ENCODE measurements at places on chromosomes 13 and 19. TPM values are rescaled to one million over a fixed set of nuclear protein-coding genes. Genes with fewer than 3 reads are reported as not detected.

ZNF726 gene
- total RNA-seq = 0.70 TPM

NLRP5 gene
- total RNA-seq = not detected

SNRNP70 gene
- 205 TPM for total RNA-seq

SERPINE3 gene
- not detected for total RNA-seq

CLEC4M gene
- not detected for total RNA-seq

ATP4B gene
- total RNA-seq = not detected

- no peaks in the 10 kb centered on the region for H3K27me3 ChIP-seq
- no peaks in the 10 kb centered on the region for H3K36me3 ChIP-seq
- no peak overlapping the region for H3K4me3 ChIP-seq
Measured at GRCh38 chr13:107360010-107360409, 792.1 kb upstream of the ARGLU1 start.

- H3K4me1 ChIP-seq = no peaks in the 10 kb centered on the region
- DNase-seq = no peak
- H3K27me3 ChIP-seq = no peaks in the 10 kb centered on the region
- H3K4me3 ChIP-seq = no peak overlapping the region
Measured at GRCh38 chr19:5397804-5398692, 57.2 kb upstream of the ZNRF4 start.

DNA sequence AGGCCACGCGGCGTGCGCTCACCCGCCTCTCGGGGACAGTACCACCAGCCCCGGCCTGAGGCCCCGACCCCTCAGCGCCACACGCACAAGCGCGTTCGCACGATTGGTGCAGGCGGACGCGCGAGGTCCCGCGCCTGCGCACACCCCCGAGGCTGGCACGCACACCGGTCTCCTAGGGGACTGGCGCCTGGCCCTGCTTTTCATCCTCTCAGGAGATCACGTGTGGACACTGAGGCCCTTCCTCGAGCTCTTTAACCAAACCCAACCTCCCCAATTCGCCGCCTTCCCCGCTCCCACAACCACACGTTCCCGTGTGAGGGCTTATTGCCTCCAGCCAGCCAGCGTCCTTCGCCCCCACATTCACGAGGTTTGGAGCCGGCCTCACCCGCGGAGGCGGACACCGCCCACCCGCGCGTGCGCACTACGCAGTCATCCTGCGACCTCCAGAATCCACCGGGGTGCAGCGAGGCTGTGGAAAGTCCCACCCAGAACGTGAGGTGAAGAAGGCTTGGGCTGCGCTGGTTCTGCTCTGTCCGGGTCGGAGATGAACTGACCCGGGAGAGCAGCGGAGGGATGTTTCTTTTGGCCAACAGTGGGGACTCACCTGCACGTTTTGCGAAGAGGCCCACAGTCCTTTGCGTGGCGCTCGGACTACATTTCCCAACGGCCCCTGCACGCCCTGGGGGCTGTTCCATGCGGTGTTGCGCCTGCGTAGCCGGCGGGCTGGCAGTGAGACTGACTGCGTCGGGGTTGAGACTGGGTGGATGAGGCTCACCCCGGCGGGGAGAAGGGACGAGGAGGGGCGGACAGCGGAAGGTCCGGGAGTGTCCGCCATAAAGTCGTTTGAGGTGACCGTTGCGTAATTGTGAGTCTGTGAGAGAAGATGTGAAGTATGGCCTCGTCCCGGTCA, 539 bp upstream of the ZNF667 start:
- H3K4me1 ChIP-seq = no peaks in the 10 kb centered on the region
- peak overlapping the region; percentile 1 for H3K27ac ChIP-seq
- no peaks in the 10 kb centered on the region for H3K36me3 ChIP-seq
- peak; percentile 80 for DNase-seq

- H3K27ac ChIP-seq = no peak overlapping the region
- DNase-seq = no peak
- no peaks in the 10 kb centered on the region for H3K27me3 ChIP-seq
- no peak overlapping the region for H3K4me3 ChIP-seq
- no peaks in the 10 kb centered on the region for H3K36me3 ChIP-seq
Measured at GRCh38 chr19:55857149-55857548, 20.8 kb downstream of the NLRP4 start.

- no peaks in the 10 kb centered on the region for H3K4me1 ChIP-seq
- H3K27me3 ChIP-seq = no peaks in the 10 kb centered on the region
- H3K27ac ChIP-seq = no peak overlapping the region
Measured at GRCh38 chr13:86741762-86742285, 929.3 kb upstream of the SLITRK5 start.

GRCh38 chr19:34787059-34787824, 14.2 kb upstream of the ZNF599 start:
- no peak overlapping the region for H3K4me3 ChIP-seq
- no peaks in the 10 kb centered on the region for H3K4me1 ChIP-seq
- H3K36me3 ChIP-seq = no peaks in the 10 kb centered on the region
- no peak overlapping the region for H3K27ac ChIP-seq
- DNase-seq = no peak
- no peaks in the 10 kb centered on the region for H3K27me3 ChIP-seq

DNA sequence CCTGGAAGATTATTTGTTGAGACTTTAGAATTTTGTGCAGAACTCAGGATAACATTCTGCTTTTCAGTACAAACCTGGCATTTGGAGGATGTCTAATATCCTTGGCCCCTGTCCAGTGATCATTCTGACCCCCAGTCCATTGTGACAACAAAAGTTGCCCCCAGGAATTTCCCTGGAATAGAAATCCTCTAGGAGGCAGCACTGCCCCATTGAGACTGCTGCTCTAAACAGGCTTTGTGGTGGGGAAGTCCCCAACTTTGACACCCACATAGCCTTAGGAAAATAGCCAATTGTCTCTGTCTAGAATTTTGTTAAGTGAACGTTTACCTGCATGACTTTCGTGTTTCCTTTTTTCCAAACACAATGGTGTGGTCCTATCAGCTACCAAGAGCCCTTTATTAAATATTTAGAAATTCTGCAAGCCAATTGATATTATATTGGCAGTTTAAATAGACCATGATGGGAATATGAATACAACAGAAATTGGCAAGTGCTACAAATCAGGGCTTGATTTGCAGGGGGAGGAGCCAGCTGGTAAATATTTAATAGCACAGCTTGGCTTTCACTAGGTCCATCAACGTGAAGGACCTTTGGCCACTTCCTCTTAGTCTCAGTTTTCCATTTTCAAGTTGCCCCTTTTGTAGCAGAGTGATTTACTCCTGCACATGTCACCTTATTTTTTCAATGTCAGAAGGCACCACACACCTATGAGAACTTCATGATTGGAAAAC, 451.7 kb downstream of the EFNB2 start:
- no peak overlapping the region for H3K27ac ChIP-seq
- peak; percentile 17 for DNase-seq
- no peaks in the 10 kb centered on the region for H3K27me3 ChIP-seq
- peaks cover 8% of the 10 kb centered on the region for H3K4me1 ChIP-seq
- no peak overlapping the region for H3K4me3 ChIP-seq

GRCh38 chr19:18593367-18594095, 4.9 kb downstream of the REX1BD start:
- no peak overlapping the region for H3K4me3 ChIP-seq
- no peak overlapping the region for H3K27ac ChIP-seq
- H3K27me3 ChIP-seq = no peaks in the 10 kb centered on the region
- no peaks in the 10 kb centered on the region for H3K36me3 ChIP-seq

GRCh38 chr13:99255271-99255670, 2.9 kb downstream of the GPR18 start:
- no peak overlapping the region for H3K4me3 ChIP-seq
- no peak overlapping the region for H3K27ac ChIP-seq
- H3K27me3 ChIP-seq = no peaks in the 10 kb centered on the region
- H3K4me1 ChIP-seq = no peaks in the 10 kb centered on the region
- no peak for DNase-seq

GRCh38 chr19:2609389-2610116, 92.9 kb downstream of the GNG7 start:
- no peak overlapping the region for H3K27ac ChIP-seq
- H3K27me3 ChIP-seq = no peaks in the 10 kb centered on the region
- peaks cover 4% of the 10 kb centered on the region for H3K4me1 ChIP-seq

- no peaks in the 10 kb centered on the region for H3K27me3 ChIP-seq
- no peak for DNase-seq
- peaks cover 6% of the 10 kb centered on the region for H3K4me1 ChIP-seq
- H3K27ac ChIP-seq = no peak overlapping the region
- H3K4me3 ChIP-seq = no peak overlapping the region
Measured at GRCh38 chr19:16654140-16654539, 5.8 kb downstream of the SMIM7 start.
